Esophagus muscularis mucosa (tissue), 4 donors: ENCODE measurements at places on chromosomes 12 and 14. TPM values are rescaled to one million over a fixed set of nuclear protein-coding genes. Genes with fewer than 3 reads are reported as not detected.

Gene INHBE
- total RNA-seq: not detected

Gene MAP1LC3B2
- total RNA-seq: not detected

GRCh38 chr12:65728848-65729793 is 95.2 kb upstream of the HMGA2 start:
- peak; percentile 86 for DNase-seq

DNA sequence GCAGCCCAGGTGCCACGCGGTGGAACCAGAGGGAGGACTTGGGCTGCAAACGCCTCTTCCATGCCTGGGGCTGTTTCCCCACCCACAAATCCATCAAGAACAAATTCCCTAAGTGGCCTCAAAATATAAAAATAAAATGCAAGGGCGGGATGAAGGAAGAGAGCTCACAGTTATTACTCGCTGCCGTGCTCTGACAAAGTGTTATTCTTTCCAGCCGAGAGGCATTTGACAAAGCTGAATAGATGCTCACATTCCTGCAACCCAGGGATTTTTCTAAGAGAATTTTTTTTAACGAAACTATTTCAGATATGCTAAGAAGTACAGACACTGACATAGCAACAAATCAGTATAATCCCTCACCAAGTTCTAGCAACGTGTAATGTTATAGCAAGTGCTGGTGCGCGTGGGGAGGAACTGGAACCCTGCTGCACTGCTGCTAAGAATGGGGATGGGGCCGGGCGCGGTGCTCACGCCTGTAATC is 70.7 kb downstream of the SCARB1 start:
- no peak for DNase-seq

DNA sequence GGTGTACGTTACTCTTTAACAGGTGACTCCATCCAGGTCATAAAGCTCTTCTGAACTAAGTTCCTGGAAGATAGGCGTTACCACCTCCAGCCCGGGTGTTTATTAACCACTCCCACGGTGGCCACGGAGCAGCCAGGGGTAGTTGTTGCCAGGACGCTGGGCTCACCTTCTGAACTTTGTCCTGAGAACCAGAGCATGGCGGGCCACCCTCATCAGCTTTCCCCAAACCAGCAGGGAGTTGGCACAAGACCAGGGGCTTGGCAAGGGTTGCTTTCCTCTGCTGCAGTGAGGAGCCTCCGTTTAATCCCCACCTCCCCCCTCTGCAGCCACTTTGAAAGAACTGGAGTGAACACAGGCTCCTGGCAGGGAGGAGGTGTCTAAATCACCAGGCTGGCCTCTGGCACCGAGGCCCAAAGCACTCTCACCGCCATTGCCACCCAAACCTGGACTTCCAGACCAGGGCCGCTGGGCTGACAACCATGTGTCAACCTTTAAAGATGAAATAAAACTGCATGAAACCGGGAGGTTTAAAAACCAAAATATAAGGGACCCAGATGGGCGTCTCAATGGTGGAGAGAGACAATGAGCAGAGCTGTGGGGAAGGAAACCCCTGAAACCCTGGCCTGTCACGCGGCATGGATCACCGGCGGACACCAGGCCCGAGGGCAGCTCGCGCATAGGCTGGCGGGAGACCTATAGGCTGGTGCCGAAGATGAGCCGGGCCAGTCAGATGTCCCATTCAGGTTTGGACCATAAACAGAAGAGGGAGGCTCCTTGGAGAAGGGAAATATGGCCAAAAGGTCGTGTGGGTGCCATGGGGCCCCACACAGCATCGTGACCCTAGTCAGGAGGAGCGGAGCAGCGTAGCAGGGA is 30.9 kb upstream of the TDRD9 start:
- no peak for DNase-seq
